ENCODE measurements at places on chromosomes 11 and 22. TPM values are rescaled to one million over a fixed set of nuclear protein-coding genes. Genes with fewer than 3 reads are reported as not detected.

Gene CARD16
- total RNA-seq, result 4.5 TPM

Gene PARVG
- 0.50 TPM for total RNA-seq

Gene MAP4K2
- 23.3 TPM for total RNA-seq

Gene TUT1
- total RNA-seq, result 19.6 TPM

Data from HT1080 (cell line).